Hematopoietic multipotent progenitor cell treated with erythropoietin and hydrocortisone succinate and interleukin-3 and kit ligand, for 8 days (in vitro differentiated cells): ENCODE measurements at places on chromosomes 3 and 15.

DNA sequence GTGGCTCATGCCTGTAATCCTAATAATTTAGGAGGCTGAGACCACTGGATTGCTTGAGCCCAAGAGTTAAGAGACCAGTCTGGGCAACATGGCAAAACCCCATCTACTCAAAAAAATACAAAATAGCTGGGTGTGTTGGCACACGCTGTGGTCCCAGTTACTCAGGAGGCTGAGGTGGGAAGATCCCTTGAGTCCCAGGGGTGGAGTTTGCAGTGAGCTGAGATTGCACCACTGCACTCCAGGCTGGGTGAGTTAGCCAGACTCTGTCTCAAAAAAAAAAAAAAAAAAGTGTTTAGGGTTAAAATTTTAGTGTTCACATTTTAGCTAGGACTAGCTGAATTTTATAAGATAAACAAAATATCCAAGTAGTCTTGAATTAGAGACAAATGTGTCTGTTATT is 1340.1 kb upstream of the EPHA6 start:
- no peak for DNase-seq

DNA sequence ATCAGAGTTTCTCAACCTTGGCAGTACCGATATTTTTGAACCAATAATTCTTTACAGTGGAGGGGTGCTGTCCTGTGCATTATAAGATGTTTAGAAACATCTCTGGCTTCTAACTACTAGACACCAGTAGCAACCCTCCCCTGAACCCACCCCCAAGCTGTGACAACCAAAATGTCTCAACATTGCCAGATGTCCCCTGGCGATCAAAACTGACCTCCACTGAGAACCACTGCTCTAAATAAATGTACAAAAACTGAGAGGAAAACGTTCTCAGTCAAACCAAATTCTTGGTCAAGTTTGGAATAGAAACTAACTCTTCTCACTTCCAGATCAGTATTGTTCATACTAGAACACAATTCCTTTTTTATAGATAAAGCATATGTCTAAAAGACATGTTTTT is 58.5 kb downstream of the GPR160 start:
- no peak for DNase-seq

DNA sequence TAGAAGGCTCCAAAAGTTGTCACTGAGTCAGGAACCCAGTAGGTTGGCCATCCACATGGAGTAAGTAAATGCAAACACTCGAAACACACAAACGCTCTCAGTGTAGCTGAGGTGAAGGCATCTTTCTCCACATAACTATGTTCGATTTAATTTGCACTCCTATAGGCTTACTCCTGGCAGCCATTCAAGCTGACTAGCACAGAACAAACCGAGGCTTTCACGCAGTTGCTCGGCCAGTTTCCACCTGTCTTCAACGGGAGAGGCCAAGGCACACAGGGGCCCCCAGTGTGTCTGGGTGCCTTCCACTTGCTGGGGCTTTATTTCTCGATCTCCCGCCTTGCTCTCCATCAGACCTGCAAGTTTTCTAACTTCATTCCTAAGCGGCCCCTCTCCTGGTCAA is 18.9 kb downstream of the RGMA start:
- no peak for DNase-seq

DNA sequence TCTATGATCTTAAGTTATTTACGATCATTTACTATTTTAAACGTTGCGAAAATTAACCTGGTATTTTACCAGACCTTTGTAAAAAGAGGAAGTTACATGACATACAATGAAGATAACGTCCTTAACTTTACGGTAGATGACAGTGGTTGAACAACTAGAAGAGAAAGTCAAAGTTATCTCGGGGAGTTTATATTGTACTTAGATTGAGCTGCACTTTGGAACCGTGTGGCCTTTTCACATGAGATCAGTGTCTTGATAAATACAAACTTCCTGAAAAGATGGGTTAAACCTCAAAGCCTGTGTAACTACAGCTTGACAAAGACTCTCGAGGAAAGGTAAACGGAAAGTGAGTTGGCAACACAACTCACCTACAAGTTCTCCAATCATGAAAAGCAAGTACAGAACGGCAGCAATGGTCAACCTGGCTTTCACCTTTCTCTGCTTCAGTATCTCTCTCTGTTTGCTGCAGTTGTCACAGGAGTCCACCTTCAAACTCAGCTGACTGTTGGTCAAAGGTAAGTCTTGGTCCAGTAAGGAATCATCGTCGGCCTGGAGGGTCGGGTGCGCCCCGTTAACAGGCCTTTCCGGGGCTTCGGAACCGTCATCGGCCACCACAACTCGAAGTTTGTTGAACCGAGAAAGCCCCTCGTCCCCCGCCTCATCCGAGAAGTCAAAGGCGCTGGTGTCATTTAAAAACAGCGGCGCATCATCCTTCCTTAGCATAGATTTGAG is 793 bp downstream of the SLC30A4 start:
- peak; percentile 4 for DNase-seq

- DNase-seq = no peak
These were observed 292.6 kb downstream of the LRRC3B start for GRCh38 chr3:26915208-26915607.

DNA sequence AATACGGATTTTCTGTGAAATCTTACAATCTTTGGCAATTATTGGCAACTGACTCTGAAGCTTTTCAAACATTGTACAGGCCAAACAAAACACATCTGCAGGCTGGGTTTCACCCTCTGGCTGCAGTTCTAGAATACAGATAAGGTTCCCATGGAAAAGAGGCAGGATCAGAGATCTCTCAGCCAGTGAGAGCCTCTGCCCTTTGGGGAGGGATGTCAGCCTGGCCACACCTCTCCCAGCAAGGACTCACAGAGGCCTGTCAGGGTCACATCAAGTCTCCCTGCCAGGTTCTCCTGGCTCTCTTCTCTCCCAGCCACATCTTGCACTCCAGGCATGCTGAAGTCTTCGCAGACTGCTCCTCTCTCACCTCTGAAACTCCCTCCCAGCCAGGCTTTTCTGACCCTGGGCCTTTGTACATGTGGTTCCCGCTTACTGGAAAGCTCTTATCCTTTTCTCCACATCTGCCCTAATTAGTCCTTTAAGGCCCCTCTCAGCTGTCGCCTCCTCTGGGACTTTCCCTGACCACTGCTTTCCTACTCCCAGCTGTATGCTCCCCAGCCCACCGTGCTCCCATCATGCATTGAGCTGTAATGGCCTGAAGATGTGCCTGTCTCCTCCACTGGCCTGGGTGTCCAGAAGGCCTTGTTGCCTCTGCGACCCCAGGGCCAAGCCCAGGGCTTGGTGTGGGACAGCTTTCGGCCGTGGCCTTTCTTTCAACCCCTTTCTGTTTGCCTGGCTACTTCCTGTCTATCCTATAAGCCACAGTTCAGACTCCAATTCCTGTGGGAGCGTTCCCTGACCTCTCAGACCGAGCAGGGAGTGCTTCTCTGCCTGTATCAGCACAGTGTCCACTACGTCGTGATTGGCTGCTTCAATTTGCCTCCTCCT is 4.3 kb downstream of the RBP1 start:
- DNase-seq = peak; percentile 39

GRCh38 chr3:173225351-173225750 is 84.3 kb upstream of the SPATA16 start:
- DNase-seq = no peak
